ENCODE measurements at places on chromosomes 5 and 9.
A peak's percentile ranks its signal among the peaks of the same experiment; 100 is the strongest.

DNA sequence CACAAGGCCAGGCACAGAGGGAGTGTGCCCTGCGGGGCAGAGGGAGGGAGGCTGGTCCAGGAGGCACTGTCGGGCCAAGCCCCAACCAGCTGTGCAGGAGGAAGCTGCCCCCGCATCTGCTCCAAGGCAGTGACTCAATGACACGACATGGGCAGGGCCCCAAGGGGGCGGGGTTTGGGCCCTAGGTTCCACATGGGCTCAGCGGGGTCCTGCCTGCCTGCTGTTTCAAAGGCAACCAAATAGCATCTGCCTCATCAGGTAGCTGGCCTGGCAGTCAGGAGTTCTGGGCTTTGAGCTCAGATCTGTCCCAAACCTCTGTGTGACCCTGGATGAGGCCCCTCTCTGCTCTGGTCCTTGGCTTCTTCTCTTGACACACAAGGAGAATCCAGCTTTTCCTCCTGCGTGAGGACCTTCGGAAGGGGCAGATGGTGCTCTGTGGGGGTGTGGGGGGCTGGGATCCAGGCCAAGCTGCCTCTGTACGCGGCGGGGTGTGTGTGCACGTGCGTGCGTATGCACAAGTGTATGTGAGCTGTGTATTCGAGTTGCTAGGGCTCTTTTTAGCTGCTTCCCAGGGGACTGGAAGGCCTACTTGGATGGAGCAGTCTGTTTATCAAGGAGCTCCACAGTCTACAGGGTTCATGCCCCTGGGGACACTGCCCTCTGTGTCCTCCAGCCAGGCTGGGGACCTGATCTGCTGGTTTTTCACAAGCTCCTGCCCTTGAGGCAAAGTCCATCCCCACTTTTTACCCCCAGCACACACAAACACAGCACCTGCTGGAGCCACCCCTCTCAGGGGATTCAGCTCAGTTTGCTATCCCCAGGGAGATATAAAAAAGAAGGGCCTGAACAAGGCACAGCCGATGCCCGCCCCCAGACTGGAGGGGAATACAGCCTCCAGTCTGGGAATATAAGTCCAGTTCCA, 138.9 kb downstream of the RGS3 start:
- peak; percentile 82 for DNase-seq

GRCh38 chr9:92328225-92328624, 2.5 kb downstream of the CENPP start:
- peak; percentile 50 for DNase-seq

- DNase-seq = peak; percentile 84
These were observed 146.8 kb upstream of the IQGAP2 start for GRCh38 chr5:76256116-76256889.

- no peak for DNase-seq
These were observed 39.1 kb downstream of the NIPBL start for GRCh38 chr5:36915653-36916052.

DNA sequence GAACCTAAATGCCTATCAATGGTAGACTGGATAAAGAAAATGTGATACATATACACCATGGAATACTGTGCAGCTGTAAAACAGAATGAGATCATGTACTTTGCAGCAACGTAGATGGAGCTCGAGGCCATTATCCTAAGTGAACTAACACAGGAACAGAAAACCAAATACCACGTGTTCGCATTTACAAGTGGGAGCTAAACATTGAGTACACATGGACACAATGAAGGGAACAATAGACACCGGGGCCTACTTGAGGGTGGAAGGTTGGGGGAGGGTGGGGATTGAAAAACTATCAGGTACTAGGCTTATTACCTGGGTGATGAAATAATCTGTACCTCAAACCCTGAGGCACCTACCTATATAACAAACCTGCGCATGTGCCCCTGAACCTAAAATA, 22.4 kb upstream of the DEPDC1B start:
- no peak for DNase-seq

DNA sequence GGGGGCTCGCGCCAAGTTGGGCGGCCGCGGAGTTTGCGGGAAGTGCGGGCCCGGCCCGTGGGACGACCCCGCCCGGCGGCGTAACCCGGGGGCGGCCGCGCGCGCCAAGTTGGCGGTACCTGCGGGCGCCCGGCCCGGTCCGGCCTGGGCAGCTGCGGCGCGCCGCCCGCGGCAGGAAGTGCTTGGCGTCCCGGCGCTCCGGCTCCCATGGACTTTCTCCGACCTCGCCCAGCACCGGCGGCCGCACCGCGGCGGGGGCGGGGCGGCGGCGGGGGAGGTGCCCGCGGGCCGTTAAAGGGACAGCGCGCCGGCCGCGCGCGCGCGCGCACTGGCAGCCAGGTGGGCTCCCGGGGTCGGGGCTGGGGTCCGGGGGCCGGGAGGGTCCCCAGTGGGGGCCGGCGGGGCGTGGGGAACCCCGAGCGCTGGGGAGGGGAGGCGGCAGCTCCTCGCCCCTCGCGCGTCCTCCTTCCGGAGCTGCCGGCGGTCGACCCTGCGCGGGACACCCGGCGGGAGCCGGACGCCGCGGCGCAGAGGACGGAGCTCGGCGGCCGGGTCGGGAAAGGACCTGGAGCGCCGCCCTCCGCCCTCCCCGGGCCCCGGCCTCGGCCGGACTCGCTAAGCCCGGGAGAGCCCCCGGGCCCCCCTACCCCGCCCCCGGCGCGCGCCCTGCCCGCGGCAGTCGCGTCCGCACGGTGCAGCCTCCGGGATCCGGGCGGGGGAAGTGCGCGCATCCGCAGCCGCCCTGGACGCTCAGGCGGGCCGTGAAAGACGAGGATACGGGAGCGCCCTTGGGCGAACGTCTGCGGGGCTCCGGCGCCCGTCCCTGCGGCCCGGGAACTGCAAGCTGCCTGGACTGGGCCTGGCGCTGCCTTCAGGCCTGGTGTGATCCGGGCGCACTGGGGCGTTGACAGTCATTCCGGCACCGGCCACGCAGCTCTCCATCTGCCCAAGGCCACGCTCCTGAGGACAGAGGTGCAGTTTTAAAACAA, at the start of gene NACC2:
Gene NACC2, minus strand, starts transcription at position 220 of the 989 bp plus-strand sequence. CDS start 44,768 bp downstream, outside the sequence.
- DNase-seq = peak; percentile 31

GRCh38 chr5:131672776-131673175, 37.7 kb upstream of the RAPGEF6 start:
- DNase-seq = no peak

DNA sequence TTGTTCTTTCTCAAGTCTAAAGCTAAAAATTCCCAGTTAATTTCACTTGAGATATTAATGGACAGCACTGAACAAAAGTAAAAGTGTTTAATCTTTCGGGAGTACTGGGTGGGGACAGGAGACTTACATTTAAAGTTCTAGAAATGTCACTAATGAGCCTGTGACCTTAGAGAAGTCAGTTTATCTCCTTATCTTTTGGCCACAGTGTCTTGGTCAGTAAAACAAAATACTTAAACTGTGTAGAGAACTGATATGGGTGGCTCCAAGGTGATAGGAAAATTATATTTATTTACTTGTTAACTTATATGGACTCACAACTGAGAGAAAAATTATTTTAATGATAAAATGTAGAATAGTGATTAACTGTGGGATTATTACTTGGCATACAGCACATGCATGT, 8.9 kb downstream of the IPO11 start:
- DNase-seq = no peak

- DNase-seq = peak; percentile 38
These were observed 384.4 kb upstream of the PDE4D start for GRCh38 chr5:60277941-60278340.

GRCh38 chr5:138922494-138922893, 47.4 kb upstream of the LRRTM2 start:
- DNase-seq = no peak

DNA sequence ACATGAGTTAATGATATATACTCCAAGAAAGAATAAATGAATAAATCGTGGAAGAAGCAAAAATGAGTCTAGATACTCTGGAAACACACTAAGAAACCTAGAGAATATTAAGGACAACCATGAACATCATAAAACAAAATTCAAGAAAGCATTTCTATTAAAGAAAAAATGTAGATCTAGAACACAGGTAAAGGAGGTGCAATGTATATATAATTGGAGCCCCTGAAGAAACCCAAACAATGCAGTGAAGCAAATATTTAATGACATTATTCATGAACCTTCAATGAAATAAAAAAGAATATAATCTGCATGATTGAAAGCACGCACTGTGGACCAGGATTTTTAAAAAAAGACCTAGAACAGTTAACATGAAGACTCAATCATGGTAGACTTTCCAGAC, 150.1 kb downstream of the ATPSCKMT start:
- DNase-seq = no peak

DNA sequence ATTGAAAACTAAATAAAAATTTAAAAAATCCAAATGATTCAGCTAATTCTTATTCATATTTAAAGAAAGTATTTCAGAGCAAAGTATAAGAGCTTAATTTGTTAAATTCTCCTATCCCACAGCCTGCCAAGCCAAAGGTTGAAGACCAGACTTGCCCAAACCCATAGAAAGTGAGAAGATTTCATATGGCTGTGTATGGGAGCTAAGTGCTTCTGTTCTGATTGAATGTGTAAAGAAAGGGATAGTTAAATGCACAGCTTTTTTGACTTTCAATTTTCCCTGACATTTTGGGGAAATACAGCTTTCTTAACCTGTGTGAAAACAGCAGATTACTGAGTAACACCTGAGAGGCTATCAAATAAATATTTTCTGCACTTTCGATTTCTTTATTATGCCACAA, 125.0 kb upstream of the MTAP start:
- no peak for DNase-seq

- no peak for DNase-seq
These were observed 1.5 kb downstream of the VDAC1 start for GRCh38 chr5:134003064-134003816.

- DNase-seq = no peak
These were observed 83.6 kb downstream of the MACROH2A1 start for GRCh38 chr5:135315386-135315785.

DNA sequence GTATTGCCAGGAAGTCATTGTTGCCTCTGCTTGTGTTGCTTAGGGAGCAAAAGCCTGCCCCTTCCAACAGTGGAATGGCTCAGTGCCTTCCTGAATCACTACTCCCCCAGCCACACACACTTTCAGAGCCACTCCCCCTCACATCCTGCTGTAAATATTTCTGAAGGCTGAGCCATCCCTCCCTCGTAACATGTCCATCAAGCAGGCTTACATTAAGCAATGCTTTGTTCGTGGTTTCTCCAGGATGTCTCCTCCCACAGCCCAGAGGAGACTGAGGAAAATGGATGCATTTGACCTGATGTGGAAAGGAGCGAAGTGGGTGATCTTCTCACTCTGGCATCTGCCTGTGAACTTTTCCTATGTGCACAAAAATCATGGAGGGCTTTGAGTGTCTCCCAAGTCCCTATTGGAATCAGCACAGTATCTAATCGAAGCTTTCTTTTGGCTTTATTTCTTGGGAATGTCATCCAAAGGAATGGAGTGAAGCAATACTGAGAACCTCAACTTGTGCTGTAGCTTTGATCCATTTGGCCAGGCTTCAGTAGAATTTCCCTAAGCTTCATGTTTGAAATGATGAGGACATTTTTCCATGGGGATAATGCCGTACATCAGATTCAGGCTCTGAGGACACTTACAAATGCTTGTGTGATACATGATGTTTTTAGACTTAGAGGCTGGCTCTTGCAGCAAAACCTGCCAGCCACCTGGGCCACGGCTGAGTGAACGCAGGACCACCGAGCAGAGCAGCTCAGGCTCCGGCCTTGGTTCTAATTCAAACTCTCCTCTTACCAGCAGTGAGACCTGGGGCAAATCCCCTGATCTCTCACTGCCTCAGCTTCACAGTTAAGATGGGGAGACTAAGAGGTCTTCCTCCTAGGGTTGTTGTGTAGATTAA, 389.1 kb downstream of the ENC1 start:
- DNase-seq = peak; percentile 88

DNA sequence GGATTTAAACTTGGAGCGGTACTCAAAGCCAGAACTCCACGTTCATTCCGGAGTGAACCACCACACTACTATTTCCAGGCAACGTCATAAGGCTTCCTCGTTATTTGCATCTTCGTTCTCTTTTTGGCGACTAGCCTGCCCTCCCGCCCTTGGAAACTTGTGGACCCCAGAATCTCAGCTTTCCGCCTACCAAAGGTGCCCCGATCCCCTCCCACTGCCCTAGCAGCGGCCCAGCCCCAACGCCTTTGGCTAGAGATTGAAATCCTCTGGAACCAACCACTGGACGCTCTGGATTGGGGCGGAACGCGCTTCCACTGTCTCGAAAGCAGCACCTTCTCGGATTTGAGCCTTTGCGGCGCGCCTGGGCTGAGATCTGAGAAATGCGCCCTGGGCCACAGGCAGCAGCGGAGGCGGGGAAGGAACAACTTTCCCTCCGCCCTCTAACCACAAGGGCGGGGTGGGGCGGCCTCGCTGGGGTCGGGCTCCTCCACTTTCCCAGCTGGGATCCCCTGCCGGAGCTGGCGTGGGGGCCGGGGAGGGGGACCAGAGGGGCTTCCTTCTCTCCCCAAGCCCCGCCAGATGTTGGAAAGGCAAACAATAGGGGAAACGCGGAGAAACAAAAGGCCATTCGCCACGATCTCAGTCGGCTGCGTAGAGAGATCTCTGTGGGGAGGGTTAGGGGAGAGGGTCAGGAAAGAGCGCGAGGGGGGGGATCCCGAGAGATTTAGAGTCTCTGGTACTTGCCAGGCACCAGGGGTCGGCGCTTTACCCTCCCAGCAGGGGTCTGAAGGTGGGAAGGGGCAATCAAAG, 1.3 kb downstream of the MOB3B start:
- peak; percentile 94 for DNase-seq

GRCh38 chr9:75892216-75892911, 1.9 kb downstream of the PCSK5 start:
- DNase-seq = peak; percentile 69

DNA sequence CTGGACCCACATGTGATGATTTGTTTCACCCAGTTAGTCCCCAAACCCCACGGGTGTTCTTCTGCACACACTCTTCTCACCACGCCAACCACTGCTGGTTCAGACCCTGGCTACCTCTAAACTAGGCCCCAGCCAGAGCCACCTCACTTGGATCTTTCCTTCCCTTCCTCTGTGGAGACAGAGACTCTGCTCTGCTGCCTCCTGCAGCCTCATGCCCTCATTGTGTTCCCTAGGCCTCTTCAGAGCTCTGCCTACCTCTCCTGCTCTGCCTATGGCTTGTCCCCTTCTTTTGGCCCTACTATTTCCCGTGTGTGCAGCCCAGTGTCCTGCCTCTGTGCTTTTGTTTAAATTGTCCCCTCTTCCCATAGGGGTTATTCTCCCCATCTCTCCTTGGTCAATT, 79.7 kb downstream of the ARHGAP26 start:
- DNase-seq = no peak

GRCh38 chr5:18553269-18553668, 919.0 kb downstream of the TAF11L14 start:
- peak; percentile 39 for DNase-seq

DNA sequence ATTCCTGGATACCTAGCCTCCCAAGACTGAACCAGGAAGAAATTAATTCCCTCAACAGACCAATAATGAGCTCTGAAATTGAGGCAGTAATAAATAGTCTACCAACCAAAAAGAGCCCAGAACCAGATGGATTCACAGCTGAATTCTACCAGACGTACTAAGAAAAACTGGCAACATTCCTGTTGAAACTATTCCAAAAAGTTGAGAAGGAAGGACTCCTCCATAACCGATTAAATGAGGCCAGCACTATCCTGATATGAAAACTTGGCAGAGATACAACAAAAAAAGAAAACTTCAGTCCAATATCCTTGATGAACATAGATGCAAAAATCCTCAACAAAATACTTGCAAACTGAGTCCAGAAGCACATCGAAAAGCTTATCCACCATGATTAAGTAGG, 392.5 kb upstream of the GRAMD2B start:
- DNase-seq = no peak

GRCh38 chr9:113988385-113989016, 89.6 kb downstream of the AMBP start:
- DNase-seq = no peak

Measured in mesendoderm (in vitro differentiated cells).